ENCODE measurements at places on chromosomes 4 and X.

GRCh38 chr4:72977936-72978485 lies 91.5 kb downstream of the COX18 start:
- no peak for DNase-seq

DNA sequence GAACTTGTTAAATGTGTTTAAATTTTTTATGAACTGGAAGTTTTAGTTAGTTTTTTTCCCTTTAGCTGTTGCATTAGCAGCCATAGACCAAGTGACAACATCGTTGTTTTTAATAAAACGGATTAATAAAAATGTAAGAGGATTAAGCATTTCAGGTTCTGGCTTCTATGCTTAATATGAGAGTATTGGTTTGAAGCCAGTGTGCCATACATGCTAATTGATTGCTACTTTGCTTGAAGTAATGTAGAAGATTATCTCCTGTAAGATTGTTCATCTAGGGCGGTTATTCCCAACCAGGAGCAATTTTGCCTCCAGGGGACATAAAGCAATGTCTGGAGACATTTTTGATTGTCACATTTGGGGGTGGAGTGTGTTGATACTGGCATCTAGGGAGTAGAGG lies 54.3 kb downstream of the TLL1 start:
- DNase-seq = no peak

- no peak for DNase-seq
Measured at GRCh38 chrX:111005166-111005565, 90.8 kb upstream of the PAK3 start.

DNA sequence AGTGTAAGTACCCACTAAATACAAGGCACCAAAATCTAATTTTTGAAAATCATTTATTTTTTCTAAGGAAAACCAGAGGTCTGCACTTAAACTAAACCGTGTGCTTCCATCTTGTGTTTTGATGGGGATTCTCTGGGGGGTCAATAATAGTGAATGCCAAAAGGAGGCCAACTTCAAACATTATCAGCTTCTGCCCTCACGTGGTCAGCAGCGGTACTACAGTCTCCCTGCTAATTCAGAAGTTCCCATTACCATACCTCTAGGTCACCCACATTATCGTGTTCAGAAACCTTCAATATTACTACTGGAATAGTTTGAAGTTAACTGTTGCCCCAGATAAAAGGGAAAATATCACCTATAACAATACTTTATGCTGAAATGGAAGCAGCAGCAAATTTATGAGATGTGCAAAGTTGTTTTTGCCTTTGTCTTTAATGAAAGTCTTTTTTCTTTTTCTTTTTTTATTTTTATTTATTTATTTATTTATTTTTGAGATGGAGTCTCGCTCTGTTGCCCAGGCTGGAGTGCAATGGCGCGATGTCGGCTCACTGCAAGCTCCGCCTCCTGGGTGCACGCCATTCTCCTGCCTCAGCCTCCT lies 17.3 kb downstream of the CTPS2 start:
- peak; percentile 57 for DNase-seq

- no peak for DNase-seq
Measured at GRCh38 chr4:104492183-104492771, 2.4 kb downstream of the CXXC4 start.
